NCI-H1417 treated with DMSO at 0.1 percent for 48 hours (cell line): ENCODE measurements at places on chromosomes 6 and 20.
A peak's percentile ranks its signal among the peaks of the same experiment; 100 is the strongest.

GRCh38 chr6:15247500-15248450 is 1.9 kb downstream of the JARID2 start:
- no peak for DNase-seq

DNA sequence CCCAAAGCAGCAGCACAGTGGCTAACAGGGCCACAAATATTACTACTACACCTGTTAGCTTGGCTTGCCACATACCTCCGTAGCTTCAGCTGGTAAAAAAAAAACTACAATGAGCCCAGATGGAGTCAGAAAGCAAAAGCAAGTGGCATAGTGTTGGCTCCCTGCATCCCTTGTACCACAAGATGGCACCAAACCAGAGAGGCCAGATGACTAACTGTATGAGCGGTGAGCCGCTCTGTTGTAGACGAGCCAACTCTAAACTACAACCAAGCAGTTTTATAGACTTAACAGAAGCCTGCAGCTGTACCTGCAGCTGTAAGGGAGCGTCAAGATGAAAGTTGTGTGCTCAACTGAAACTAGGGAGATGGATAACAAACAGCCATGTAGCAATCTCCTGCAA is 84.5 kb upstream of the MCHR2 start:
- no peak for DNase-seq

DNA sequence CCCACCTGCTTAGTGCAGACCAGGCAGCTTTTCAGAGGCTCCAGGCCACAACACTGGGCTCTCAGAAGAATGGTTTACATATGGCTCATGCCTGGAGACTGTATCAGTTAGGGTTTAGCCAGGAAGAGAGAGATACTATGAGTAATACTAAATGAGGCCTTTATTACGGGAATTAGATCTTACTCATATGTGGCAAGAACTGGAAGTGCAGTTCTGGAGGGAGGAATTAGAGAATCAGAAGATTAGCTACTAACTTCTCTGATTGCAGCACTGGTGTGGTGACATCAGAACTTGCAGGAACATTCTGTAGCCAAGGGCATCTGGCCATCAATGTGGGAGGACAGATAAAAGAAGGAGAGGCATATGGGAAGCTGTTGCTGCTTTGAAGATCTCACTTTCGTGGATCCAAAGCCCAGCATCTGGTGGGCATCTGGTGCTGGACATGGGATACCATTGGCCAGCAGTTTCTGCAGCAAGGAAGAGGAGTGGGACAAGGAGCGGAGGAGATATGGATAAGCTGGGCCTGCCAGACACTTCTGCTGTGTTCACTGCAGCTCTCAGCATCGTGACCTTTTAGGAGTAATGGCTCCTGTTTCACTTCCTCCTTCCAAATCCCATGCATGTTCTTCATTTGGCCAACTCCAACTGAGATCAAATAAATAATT is 248.5 kb downstream of the BTBD3 start:
- DNase-seq, result no peak

- no peak for DNase-seq
Observed at GRCh38 chr6:37467718-37468117, 32.0 kb downstream of the CCDC167 start.

GRCh38 chr6:104608101-104608500 is 251.6 kb downstream of the HACE1 start:
- DNase-seq, result no peak

DNA sequence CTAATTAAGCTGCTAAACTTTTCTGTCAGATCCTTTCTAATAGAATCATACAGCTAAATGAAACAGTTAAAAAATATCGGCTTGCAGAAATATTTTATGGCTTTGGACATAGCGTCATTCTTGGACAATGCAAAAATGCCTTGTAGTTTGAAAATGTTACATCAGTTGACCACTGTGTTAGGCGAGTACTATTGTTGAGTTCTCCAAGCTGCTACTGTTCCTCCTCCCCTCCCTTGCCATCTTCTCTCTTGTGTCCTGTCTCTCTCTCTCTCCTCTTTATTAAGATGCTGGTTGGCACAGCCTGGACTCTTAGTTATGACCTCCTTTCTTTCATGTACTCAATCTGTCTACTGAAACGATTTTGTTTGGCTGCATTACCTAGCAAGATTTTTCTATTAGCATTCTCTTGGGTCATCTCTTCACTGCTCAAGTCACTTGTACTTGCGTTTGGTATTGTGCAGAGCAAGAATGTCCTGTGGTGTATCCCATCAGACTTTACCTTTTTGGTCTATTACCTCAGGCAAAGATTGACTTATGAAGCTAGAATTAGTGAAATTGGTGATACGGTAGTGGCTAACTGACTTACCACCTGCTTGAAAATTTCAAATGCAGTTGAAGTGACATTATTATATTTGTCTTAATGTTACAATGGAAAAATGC is 127.9 kb downstream of the FARS2 start:
- DNase-seq, result no peak

DNA sequence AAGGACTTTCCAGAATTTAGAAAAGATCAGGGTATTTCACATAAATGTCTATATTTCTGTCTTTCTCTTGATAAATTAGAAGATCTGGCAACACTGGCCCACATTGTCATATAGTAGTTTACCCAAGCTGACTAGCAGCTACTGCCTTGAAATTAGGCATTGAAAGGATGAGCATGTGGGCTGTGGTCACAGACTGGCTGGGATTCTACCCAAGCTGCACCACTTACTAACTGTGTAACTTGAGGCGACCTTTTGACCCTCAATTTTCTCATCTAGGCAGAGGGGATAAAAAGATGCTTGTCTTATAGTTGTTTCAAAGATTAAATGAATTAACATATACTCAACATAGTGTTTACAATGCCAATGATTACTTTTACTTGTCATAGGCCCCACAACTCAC is 152.7 kb upstream of the BMP2 start:
- DNase-seq, result no peak

DNA sequence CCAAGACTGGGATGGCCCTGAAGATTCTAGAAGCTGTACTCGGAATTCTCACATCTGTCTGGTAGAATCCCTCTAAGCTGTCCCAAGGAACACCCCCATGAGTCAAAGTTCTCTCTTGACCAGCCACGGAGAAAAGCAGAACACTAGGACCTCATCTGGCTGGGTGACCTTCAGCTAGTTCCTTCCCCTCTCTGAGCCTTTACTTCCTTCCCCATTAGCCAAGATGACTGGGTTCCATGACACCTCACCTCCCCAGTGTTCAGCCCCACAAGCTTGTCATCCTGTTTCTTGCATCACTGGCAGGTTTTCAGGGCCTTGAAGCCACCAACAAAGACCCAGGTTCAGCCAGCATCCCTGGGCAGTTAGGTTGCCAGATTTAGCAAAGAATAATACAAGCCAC is 47.8 kb downstream of the MAFB start:
- no peak for DNase-seq

- DNase-seq, result no peak
Observed at GRCh38 chr20:50794181-50794845, 548 bp upstream of the BCAS4 start.

DNA sequence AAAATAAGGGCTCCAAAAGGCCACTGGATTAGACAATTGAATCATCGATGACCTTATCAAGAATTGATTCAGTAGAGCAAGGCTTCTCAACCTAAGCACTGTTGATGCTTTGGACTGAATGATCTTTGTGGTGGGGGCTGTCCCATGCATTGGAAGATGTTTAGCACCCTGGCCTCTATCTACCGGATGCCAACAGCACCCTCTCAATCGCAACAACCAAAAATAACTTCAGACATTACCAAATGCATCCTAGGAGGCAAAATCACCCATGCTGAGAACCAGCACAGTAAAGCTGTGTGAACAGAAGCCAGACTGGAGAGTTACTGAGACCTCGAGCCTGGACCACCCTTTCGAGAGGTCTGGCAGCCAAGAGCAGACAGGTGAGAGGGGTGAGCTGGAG is 67.5 kb downstream of the TBC1D7 start:
- no peak for DNase-seq

GRCh38 chr20:46784436-46785127 is 75.1 kb downstream of the SLC2A10 start:
- no peak for DNase-seq

GRCh38 chr6:38322138-38322537 is 317.6 kb downstream of the BTBD9 start:
- DNase-seq, result no peak

GRCh38 chr6:20918868-20919267 is 384.6 kb downstream of the CDKAL1 start:
- DNase-seq, result no peak

GRCh38 chr6:156807795-156808194 is 30.6 kb downstream of the ARID1B start:
- no peak for DNase-seq

- no peak for DNase-seq
Observed at GRCh38 chr6:110514818-110515217, 38.4 kb upstream of the SLC22A16 start.

- DNase-seq, result no peak
Observed at GRCh38 chr6:136840276-136841001, 18.0 kb downstream of the PEX7 start.

DNA sequence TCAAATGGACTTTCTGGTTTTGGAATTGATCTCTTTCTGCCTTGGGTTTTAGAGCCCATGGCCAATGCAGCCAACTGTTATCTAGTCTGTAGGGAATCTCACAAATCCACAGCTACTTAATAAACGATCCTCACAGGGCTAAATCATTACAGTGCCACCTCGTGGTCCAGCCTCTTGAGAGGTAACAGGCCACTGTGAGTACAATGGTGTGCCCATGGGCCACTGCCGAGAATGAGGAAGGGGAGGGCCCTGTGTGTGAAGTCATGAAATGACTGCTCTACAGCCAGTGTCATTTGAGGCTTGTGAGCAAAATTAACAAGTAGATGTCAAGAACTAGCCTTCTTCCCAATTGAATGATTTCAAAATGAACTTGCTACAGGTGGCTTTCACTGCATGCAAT is 54.3 kb upstream of the GMPR start:
- no peak for DNase-seq

- no peak for DNase-seq
Observed at GRCh38 chr20:62815066-62815991, 1.5 kb upstream of the COL9A3 start.

DNA sequence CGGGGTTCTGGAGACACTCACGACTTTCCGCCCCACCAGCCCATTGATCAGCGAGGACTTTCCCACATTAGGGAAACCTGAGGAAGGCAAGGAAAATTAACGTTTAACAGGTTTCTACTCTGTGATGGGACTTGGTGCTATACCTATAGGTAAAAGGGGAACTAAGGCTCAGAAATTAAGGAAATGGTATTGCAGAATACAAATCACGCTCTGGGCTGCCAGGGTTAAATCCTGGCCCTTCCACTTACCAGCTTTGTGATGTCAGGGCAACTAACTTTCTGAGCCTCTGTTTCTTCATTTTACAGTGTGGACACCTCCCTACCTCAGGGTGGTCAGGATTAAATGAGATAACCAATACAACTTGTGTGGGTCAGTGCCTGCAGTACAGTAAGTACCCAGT is 8.8 kb downstream of the GNL1 start:
- no peak for DNase-seq

DNA sequence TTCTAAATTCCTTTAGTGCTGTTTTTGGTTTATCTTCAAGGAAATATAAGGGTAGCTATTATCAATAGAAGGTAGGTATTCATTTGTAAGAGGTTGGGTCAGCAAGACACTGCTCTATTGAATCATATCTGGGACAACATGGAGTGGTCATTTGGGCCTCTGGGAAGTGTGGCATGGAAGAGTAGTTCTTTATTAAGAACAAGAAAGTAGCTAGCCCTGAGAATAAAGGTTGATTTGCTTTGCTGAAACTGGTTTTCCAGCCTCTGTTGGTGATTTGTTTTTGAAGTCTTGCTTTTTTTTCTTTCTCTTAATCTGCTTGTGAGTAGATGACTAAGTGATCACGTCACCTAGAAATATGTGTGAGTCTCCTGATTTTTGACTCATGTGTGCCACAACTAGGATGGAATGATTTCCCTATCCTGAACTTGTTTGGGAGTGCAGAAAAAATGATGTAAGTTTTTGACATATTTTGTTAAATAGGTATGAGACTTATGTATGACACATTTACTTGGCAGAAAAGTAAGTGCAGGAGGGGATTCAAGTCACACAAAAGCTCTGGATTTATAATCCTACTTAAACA is 381.8 kb downstream of the CENPW start:
- no peak for DNase-seq

- peak; percentile 54 for DNase-seq
Observed at GRCh38 chr6:132483779-132484679, 28.9 kb downstream of the STX7 start.

- no peak for DNase-seq
Observed at GRCh38 chr6:106974999-106975737, 639 bp upstream of the CD24 start.

- no peak for DNase-seq
Observed at GRCh38 chr6:51868591-51869355, 218.6 kb downstream of the PKHD1 start.

DNA sequence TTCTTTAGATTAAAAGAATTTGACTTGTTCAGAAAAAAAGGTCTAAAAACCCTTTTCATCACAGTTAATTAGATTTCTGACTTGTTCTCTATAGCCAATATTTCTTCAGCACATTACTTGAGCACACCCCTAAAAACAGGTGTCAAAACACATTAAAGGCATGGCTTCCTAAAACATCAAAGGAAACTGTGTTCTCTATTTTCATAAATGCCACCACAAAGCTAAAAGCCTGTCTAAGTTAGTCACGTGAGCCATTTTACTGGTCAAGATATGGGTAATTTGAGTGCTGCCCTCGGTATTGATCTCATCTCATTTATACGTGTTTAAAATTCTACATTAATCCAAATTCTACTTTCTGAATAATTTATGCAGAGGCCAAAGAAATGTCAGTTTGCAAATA is 580.5 kb downstream of the HAO1 start:
- DNase-seq, result no peak
